ENCODE measurements at places on chromosomes 4 and X. TPM values are rescaled to one million over a fixed set of nuclear protein-coding genes. Genes with fewer than 3 reads are reported as not detected.

CSAG3 gene
- not detected for total RNA-seq

CHRDL1 gene
- total RNA-seq, result 6.3 TPM

BEND4 gene
- total RNA-seq, result under 0.01 TPM

TMSB4X gene
- 3,634 TPM for total RNA-seq

ALPK1 gene
- total RNA-seq, result 9.2 TPM

VCX3A gene
- not detected for total RNA-seq

ADGRG4 gene
- not detected for total RNA-seq

FATE1 gene
- total RNA-seq, result not detected

CENPE gene
- 0.43 TPM for total RNA-seq

GAGE12H gene
- not detected for total RNA-seq

NHSL2 gene
- under 0.01 TPM for total RNA-seq

SHROOM4 gene
- 0.43 TPM for total RNA-seq

MAGEH1 gene
- total RNA-seq, result 4.8 TPM

GPRIN3 gene
- total RNA-seq, result under 0.01 TPM

MAGEA12 gene
- total RNA-seq, result not detected

PAGE2B gene
- not detected for total RNA-seq

RIPPLY1 gene
- not detected for total RNA-seq

PDLIM5 gene
- 133 TPM for total RNA-seq

DNAAF6 gene
- not detected for total RNA-seq

FRG2 gene
- not detected for total RNA-seq

ARL13A gene
- not detected for total RNA-seq

YIPF7 gene
- total RNA-seq, result not detected

ARMCX4 gene
- total RNA-seq, result 0.43 TPM

ARHGAP6 gene
- 0.48 TPM for total RNA-seq

CDKN2AIP gene
- total RNA-seq, result 12.4 TPM

CEP135 gene
- total RNA-seq, result 1.7 TPM

SLC2A9 gene
- total RNA-seq, result 102 TPM

FGF2 gene
- total RNA-seq, result 6.0 TPM

DRD5 gene
- not detected for total RNA-seq
